AG04450 (cell line): ENCODE measurements at places on chromosomes 5 and 9.

GRCh38 chr9:16602494-16602893, 268.0 kb downstream of the BNC2 start:
- DNase-seq, result no peak

- no peak for DNase-seq
Measured at GRCh38 chr9:71743882-71744281, 24.4 kb downstream of the CEMIP2 start.

- DNase-seq, result no peak
Measured at GRCh38 chr9:2050236-2050635, 35.1 kb downstream of the SMARCA2 start.

GRCh38 chr5:5699062-5699461, 276.6 kb downstream of the ICE1 start:
- no peak for DNase-seq

- DNase-seq, result peak; percentile 39
Measured at GRCh38 chr5:94469894-94470329, 148.5 kb downstream of the KIAA0825 start.

DNA sequence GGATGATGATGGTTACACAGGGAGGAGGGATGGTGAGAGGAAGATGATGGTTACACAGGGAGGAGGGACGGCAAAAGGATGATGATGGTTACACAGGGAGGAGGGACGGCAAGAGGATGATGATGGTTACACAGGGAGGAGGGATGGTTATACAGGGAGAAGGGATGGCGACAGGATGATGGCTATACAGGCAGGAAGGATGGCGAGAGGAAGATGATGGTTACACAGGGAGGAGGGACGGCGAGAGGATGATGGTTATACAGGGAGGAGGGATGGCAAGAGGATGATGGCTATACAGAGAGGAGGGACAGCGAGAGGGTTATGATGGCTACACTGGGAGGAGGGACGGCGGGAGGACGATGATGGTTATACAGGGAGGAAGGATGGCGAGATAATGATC, 64.1 kb upstream of the FCN1 start:
- no peak for DNase-seq

GRCh38 chr5:160175438-160176218, 53.7 kb upstream of the FABP6 start:
- no peak for DNase-seq

DNA sequence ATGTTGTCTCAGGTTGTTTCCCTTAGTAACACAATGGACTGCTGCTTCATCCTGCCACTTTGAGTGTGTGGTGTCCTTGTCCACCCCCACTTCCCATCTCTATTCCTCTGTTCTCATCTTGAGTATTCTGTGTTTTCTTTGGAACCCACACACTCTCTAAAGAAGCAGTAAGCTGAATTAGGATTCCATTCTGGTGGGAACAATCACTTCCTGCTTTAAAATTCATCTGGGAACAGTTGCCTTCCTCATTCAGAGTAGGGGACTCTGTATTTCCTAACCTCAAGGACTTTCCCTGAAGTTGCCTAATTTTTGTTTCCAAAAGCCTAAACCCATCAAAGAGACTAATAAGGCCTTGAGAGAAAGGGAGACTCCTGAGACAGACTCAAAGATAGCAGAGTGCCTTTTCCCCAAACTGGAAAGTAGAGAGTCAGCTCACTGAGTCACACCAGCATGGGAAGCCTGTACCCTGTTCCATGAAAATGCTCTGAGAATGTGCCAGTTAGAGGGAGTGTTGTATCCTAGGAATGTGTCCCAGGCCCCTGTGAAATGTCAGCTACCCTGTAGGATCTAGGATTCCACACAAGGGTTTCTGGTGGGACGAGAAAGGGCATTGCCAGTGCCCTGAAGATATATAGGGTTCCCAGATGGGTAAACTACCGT, 63.6 kb downstream of the CCDC192 start:
- no peak for DNase-seq

DNA sequence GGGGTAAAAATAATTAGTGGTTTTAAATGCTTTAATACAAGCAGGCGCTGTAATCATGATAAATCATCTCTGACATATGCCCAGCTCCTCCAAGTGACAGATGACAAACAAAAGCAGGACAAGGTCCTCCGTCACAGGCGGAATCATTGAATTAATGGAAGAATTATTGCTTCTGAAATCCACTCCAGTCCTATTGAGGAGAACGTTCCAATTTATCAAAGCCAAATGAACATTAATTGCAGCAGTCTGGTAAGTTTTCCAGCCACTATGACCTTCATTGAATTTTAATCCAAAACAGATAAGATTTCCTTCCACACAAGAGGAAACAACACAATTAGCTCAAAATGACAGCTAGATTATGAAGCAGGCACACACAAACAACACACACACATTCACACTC, 136.8 kb downstream of the ASTN2 start:
- DNase-seq, result no peak

DNA sequence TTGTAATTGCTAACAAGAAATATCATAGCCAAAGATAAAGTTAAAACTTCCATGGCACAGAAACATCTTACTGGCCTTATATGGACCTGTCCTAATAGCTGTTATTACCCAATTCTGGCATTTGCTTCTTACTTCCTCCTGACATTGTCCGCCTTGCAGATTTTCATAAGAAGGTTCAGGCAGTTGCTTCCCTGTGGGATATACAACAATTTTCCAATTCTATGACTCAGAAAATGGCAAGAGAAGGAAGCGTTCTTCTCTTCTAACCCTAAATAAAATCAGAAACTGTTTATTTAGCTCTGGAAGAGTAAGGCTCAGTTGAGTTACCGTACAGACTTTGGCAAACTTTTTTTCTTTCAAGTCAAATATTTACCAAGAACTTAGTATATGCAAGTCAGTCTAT, 1.7 kb downstream of the PRKAA1 start:
- DNase-seq, result no peak

DNA sequence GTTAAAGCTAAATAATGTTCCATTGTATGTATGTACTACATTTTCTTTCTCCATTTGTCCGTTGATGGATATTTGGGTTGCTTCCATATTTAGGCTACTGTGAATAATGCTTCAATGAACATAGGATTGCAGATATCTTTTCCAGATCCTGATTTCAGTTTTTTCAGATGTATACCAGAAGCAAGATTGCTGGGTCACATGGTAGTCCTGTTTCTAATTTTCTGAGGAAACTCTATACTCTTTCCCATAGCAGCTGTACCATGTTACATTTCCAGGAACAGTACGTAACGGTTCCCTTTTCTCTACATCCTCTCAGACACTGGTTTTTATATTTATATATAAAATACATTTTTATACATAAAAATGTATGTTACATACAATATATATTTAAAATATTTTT, 121.8 kb downstream of the GCNT1 start:
- DNase-seq, result no peak
